ENCODE measurements at places on chromosomes 11 and 22.

DNA sequence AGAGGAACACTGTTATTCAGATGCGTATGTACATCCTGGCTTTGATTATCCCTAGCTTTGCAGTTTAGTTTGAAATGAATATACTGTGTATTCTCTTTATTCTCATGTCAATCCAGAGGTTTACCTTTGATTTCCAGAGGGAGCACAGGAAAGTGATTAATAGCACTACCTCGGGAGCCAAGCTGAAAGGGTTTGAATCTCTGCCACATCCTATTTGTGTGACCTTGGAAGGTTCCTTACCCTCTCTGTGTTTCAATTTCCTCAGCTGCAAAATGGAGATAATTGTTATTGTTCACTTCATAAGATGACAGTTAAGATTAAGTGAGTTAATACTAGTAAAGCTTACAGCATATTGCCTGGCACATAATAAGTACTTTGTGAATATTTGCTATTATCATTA, 17.9 kb downstream of the ELMOD1 start:
- no peak for DNase-seq

DNA sequence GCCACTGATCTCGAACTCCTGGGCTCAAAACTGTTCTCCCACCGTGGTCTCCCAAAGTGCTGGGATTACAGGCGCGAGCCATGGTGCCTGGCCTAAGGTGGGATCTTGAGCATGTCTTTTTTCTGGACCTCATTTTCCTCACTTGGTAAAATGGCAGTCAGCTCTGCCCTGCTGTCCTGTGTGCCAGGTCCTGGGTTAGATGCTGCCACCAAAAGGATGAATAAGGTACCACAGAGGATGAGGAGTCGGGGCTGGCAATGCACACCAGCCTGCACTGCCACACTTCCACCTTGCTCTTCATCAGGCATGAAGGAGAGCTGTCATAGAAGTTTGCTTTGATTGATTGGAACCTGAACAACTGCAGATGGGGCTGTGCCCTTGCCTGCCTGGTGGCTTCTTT, 32.3 kb downstream of the ACO2 start:
- no peak for DNase-seq

- DNase-seq = peak; percentile 22
Observed at GRCh38 chr11:78208257-78209165, 19.8 kb downstream of the USP35 start.

DNA sequence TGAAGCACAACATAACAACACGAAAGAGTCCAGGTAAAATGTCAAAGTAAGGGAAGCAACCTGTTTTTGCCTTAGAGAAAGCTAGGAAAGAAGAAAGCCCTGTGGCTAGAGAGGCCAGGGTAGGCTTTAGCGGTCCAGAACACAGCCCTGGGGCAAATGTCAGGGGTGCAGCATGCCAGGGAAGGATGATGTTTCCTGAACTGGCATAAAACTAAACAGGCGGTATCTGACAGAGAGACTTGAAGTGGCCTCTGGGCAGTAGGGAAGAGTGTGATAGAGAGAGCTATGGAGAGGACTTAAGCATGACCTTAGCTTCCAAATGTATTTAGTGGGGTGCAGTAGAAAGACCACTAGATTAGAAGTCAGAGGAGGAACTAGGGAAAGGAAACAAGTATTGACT, 103.5 kb downstream of the KCNC1 start:
- no peak for DNase-seq

GRCh38 chr11:119410501-119410900, 12.5 kb downstream of the THY1 start:
- no peak for DNase-seq

GRCh38 chr11:33620423-33621171, 80.0 kb downstream of the C11orf91 start:
- peak; percentile 54 for DNase-seq

- DNase-seq = peak; percentile 52
Observed at GRCh38 chr11:129766898-129767604, 48.6 kb upstream of the TMEM45B start.

DNA sequence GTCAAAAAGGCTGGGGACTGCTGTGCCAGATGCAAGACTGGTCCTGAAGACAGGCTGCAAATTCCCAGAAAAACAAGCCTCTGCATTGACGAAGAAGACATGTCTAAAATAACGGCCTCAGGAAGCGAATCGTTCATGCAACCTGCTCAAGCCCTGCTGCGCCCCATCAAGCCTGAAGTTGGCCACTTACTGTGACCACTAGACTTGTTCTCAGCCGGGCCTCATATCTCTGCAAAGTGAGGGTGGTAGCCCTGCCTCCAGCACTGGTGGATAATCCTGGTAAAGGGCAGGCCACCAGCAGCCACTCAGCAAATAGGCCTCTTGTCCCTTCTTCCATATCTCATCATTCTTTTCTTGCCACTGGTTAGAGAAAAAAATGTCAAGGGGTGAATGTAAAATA, 11.8 kb downstream of the LTO1 start:
- DNase-seq = no peak

GRCh38 chr22:44444341-44445306, 53.4 kb downstream of the RTL6 start:
- no peak for DNase-seq

DNA sequence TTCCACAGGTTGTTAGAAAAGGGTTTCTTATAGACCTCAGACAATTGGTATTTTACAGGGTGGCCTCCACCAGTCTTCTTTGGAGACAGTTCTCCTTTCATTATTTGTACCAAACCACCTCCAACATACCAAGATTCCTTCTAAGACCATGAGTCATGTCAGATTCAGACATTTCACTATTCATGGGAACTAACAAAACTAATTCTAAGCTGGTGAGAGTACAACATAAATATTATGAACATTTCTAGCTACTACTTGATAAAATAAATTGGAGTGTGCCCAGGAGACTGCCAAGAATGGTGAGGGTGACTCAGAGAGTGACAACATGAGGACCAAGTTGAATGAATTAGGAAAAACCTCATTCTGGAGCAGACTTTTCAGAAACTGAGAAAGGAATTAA, 494.6 kb upstream of the LRRC4C start:
- DNase-seq = peak; percentile 39

DNA sequence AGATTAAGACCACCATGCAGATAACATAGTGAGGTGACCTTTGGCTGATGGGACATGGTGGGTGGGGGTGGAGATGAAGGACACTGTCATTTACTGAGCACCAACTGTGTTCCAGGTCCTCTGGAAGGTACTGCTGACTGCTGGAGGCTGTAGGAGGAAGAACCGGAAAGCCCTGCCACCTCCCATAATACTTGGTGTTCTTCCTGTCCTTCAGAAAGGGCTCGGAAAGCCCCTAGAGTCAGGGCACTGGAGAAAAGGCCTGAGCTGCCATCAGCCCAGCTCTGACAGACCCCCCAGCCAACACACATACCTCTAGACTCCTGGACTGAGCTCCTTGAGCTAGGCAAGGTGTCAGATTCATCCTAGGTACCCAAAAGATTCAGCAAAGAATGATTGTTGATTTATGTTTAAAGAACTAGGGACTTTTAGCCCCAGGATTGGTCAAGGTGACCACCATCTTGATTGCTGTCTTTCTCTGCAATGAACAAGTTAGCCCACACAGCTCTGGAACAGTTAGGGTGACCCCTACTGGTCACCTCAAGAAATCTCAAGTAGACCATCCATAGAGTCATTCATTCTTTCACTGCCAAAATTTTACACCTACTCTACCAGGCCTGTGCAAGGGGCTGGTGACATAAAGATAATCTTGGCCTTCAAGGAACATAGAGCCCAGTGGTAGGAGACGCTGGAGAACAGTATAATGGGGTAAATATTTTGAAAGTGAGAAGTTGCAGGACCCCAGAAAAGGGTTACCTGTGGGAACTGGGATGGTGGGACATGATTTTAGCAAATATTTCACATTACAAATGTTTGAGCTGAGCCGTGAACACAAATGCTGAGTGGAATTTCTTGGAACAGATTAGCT, 39.4 kb downstream of the IRAG1 start:
- DNase-seq = peak; percentile 84

- DNase-seq = peak; percentile 32
Observed at GRCh38 chr11:34308049-34308912, 49.5 kb downstream of the ABTB2 start.

DNA sequence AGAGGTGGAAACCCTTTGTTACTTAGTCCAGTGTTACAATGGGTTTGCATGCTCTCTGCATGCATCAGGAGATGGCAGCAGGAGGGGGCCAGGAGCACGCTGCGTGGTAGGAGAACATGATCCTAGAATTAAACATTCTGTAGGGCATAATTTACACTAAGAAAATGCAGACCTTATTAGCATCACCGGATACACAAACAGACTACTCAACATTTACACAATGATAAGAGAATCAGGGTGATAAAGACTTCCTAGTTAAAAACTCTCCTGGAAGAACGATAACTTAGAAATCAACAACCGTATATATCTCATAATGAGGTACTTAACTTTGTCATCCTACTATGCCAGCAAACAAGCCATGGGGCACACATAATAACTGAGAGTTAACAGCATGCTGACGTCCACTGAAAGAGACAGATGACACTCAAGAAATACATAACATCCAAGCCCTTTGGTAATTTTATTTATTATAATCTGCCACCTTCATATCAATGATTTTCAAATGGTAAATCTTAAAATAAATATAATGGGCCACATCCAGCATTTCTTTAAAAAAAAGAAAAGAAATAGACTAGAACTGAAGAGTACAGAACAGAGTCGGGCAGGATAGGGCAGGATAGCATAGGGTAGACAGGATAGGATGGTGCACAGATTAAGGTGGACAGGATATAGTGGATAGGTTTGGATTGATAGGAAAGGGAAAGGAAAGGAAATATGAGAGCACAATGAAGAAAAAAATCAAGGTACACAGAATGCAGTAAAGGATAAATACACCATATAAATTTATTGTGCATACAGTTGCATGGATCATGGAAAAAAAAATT, 27.5 kb downstream of the CADM1 start:
- DNase-seq = no peak

DNA sequence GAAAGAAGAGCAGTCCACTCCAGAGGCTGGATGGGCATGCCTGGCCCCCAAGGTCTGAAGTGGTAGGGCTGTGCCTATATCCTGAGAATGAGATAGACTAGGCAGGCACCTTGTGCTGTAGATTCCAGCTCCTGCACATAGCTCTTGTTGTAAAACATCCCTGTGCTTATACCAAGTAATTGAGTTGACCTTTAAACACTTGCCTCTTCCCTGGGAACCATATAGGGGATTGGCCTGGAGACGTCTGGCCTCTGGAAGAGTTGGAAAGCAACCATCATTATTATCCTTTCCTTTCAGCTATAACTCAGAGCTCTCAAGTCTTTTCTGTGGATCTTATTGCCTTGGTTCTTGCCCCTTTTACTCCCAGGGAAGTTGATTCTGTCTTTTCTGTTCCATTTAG, 15.1 kb downstream of the LIMK2 start:
- DNase-seq = no peak

All from cardiac fibroblast (primary cell).